ENCODE measurements at places on chromosomes 3 and 15. TPM values are rescaled to one million over a fixed set of nuclear protein-coding genes. Genes with fewer than 3 reads are reported as not detected.

ADAMTS9 gene
- not detected for polyA plus RNA-seq

DNA sequence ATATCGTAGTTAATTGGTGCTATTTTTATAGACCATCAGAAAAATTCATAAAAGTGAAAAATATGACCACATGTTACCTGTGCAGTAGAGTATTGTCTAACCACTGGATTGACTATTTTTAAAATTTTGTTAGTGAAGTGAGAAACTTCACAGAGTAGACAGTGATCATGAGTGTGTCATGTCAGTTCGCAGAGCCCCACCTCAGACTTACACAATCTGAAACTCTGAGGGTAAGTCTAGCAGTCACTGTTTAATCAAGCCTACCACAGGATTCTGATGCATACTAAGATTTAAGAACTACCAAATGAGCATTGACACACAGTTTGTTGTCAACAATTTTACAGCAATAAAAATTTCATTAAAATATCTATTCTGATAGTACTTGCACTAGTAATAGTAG lies 552.9 kb upstream of the SUCLG2 start:
- H3K36me3 ChIP-seq = no peaks in the 10 kb centered on the region
- DNase-seq = no peak
- H3K4me1 ChIP-seq = no peaks in the 10 kb centered on the region
- H3K27ac ChIP-seq = no peak overlapping the region
- peaks cover 3% of the 10 kb centered on the region for H3K27me3 ChIP-seq

DNA sequence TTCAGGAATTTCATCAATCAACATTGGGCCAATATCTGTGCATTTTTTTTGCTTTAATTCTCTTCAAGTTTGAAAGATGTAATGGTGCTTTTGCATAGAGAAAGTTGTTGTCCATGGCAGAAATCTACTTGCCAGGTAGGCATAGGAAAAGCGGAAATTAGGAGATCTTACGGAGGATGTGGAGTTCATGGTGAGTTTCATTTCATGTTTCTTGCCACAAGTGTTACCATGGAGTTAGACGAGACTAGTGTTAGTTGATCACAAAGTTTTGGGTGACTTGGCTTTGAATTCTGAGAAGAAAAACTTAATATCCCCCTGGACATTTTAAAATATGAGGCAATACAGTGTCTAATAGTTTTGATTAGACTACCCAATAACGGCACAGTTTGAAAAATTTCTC lies 1.0 kb upstream of the P2RY13 start:
- H3K36me3 ChIP-seq = no peaks in the 10 kb centered on the region
- H3K27ac ChIP-seq = no peak overlapping the region
- no peak for DNase-seq
- H3K4me1 ChIP-seq = peaks cover 34% of the 10 kb centered on the region
- H3K4me3 ChIP-seq = no peak overlapping the region
- peaks cover 2% of the 10 kb centered on the region for H3K27me3 ChIP-seq

- DNase-seq = no peak
- H3K4me1 ChIP-seq = no peaks in the 10 kb centered on the region
- no peak overlapping the region for H3K4me3 ChIP-seq
- peaks cover 9% of the 10 kb centered on the region for H3K36me3 ChIP-seq
- H3K27me3 ChIP-seq = no peaks in the 10 kb centered on the region
- H3K27ac ChIP-seq = no peak overlapping the region
These were observed 118.9 kb downstream of the DPH6 start for GRCh38 chr15:35427091-35427490.

DNA sequence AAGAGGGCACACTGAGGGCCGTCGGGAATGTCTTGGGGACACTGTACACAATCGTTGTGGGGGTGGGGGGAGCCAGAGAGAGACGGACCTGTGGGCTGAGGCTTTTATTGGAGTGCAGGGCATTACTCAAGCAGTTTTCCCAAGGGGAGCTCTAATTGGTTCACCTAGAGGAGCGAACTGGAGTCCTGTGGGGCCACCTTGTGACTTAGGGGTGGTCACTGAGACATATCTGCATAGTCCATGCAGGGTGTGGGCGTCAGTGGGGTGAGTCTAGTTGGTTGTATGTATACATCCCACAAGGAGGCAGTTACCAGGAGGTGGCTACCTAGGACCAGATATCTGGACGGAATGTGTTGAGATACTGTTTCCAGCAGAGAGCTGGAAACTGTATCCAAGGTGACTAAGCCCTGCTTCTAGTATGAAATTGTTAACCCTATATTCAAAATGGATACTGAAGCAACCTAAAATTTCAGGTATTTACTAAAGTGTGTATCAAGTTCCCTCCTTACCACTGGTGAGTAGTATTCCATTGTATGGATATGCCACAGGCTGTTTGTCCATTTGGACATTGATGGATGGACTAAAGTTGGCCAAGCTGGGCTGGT lies 2.6 kb upstream of the PIGZ start:
- no peak overlapping the region for H3K27ac ChIP-seq
- DNase-seq = no peak
- no peaks in the 10 kb centered on the region for H3K36me3 ChIP-seq
- H3K4me1 ChIP-seq = peaks cover 10% of the 10 kb centered on the region
- no peak overlapping the region for H3K4me3 ChIP-seq
- H3K27me3 ChIP-seq = peaks cover 2% of the 10 kb centered on the region

DNA sequence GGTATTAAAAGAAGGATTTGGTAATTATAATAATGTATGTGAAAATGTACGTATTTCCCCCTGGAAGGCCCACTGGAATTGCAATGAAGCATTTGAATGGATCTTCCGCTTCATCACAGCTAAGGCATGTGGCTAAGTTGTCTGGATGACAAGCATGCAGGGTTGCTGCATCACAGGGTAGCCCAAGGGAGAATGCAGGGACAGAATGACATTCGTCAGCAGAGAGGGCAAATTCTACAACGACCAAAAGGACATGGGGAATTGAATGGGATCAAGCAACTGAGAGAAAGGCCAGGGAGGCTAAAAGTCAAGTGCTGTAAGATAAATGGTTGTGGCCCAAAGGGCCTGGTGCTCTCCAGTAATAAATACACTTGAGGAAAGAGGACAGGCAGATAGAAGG lies 95.4 kb downstream of the ISL2 start:
- DNase-seq = no peak
- no peak overlapping the region for H3K27ac ChIP-seq
- no peak overlapping the region for H3K4me3 ChIP-seq

DNA sequence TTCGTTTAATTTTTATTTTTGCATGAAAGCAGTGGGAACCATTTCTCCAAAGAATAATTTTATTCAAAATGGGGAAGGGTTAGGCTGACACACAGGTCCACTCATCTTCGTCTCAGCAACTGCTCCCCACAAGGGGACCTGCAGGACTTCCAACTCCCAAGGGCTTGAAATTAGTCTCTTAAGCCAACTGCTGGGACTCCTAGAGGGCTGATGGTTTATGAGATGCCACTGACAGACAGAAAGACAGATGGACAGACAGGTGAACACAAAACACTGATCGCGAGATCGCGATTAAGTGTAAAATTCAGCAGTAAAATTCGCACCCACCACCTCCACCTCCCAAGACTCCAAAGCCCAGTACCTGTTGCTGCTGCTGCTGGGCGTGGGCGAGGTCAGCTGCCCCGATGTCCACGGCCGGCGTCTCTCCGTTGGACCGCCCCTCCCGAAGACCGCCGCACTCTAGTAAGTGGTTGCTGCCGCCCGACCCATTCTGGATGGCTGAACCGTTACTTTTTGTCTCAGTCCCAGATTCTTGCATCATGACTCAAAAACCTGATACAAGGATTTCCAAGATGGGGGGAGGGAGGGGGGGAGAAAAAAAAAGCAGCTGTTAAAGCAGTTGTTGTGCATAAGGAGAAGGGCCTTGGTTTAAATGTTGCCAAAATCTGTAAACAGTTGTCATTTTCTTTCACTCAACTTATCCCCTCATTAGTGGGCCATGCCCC lies 385.5 kb downstream of the FOXP1 start:
- H3K4me1 ChIP-seq = peaks cover 21% of the 10 kb centered on the region
- no peaks in the 10 kb centered on the region for H3K36me3 ChIP-seq
- no peak overlapping the region for H3K4me3 ChIP-seq
- no peak for DNase-seq

DNA sequence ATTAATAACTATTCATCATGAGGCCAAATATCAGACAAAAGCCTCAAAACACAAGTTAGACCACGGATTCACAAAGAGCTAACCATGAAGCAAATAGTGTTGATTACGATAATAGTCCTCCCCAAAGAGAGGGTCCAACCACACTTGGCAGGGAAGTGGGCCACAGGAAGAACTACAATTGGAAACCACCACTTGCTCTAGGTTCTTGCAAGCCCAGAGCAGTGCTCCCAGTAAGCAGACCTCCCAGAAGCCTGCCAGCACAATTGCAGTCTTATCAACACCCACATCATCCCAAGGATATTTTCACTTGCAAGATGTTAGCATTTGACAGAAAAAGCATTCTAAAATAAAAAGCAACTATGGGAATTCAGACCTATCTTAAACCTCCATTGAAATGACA lies 11.3 kb downstream of the SETD2 start:
- peaks cover 98% of the 10 kb centered on the region for H3K4me1 ChIP-seq
- H3K27me3 ChIP-seq = no peaks in the 10 kb centered on the region
- no peaks in the 10 kb centered on the region for H3K36me3 ChIP-seq
- peak overlapping the region; percentile 30 for H3K4me3 ChIP-seq
- no peak for DNase-seq
- H3K27ac ChIP-seq = peak overlapping the region; percentile 75

DNA sequence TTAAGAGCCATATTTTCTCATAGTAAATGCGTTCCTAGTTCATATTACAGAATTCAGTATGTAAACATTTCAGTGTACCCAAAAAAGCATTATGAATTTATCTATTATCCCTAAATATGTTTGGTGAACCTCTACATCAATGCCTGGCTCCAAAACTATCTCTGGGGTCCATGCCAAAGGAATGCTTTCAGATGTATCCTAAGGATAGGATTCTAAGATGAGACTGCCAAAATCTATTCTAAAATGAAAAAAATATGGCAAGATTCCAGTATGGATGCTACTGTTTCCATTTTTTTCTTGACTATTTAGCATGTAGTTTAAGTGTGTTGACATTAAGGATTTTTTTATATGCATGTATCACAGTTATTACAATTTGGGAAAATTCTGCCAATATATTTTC lies 18.8 kb downstream of the EIF5A2 start:
- no peaks in the 10 kb centered on the region for H3K4me1 ChIP-seq
- DNase-seq = no peak
- peaks cover 18% of the 10 kb centered on the region for H3K36me3 ChIP-seq
- no peak overlapping the region for H3K27ac ChIP-seq

GRCh38 chr3:187799942-187800641 lies 54.8 kb upstream of the BCL6 start:
- H3K4me1 ChIP-seq = peaks cover 59% of the 10 kb centered on the region
- peak overlapping the region; percentile 94 for H3K27ac ChIP-seq
- H3K36me3 ChIP-seq = peaks cover 4% of the 10 kb centered on the region
- DNase-seq = peak; percentile 26
- peak overlapping the region; percentile 68 for H3K4me3 ChIP-seq

DNA sequence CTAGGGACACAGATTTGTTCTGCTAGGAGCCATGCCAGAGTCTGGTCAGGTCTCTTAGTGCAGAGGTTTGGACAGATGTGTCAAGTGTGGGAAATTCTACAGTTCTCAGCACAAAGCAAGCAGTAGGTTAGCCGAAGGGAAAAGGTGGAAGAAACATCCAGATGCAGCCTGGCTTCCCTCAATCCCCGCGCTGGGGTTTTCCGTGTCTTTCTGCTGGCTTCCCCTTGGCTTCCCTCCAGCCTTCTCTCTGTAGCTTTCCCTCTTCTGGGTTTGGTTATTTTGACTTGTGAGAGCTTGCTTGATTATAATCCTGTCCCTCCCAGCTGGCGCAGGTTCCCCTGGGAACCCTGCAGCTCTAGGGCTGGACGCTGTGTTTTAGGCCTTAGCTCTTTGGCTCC lies 4.1 kb downstream of the TF start:
- no peak overlapping the region for H3K27ac ChIP-seq
- no peaks in the 10 kb centered on the region for H3K36me3 ChIP-seq
- no peaks in the 10 kb centered on the region for H3K27me3 ChIP-seq
- DNase-seq = no peak
- H3K4me1 ChIP-seq = no peaks in the 10 kb centered on the region
- H3K4me3 ChIP-seq = no peak overlapping the region

- no peak overlapping the region for H3K27ac ChIP-seq
- H3K27me3 ChIP-seq = no peaks in the 10 kb centered on the region
- no peak overlapping the region for H3K4me3 ChIP-seq
- DNase-seq = no peak
These were observed 25.3 kb downstream of the TRAK1 start for GRCh38 chr3:42116466-42116865.

GRCh38 chr3:12287727-12288181 lies 1.1 kb upstream of the PPARG start:
- H3K27ac ChIP-seq = no peak overlapping the region
- DNase-seq = no peak
- H3K36me3 ChIP-seq = no peaks in the 10 kb centered on the region
- H3K4me3 ChIP-seq = no peak overlapping the region
- no peaks in the 10 kb centered on the region for H3K4me1 ChIP-seq

- no peak overlapping the region for H3K4me3 ChIP-seq
- peaks cover 23% of the 10 kb centered on the region for H3K27me3 ChIP-seq
These were observed 7.3 kb downstream of the BOC start for GRCh38 chr3:113218681-113219045.
